ENCODE measurements at places on chromosomes 3 and 15.

DNA sequence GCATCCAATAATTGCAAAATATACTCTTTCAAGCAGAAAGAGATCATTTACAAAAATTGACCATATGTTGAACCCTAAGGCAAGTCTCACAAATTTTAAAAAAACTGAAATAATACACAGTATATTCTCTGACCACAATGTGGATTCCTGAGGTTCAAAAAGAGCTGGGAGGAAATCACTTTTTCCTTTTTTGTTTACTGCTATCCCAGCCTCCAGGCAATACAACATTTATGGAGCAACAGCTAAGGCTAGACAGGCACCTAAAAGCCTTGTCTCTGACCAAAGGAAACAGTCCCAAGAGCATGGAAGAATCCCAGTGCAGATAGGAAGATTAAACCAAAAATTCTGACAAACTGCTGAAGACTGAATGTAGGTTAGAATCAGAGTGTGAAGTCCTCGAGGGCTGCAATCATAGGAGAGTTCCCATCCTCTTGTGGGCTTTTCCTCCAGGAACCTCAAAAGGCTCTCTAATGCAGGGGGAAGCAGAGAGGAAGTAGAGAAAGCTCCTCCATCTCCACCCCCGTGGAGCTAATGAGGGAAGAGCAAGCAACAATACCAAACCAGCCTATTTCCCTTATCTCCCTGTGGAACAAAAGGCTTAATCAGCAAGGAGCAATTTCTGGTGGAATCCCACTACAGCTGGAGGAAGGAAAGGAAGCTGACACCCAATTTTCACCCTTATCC, 57.0 kb downstream of the TMCC1 start:
- no peak for DNase-seq

- no peak for DNase-seq
These were observed 50.6 kb upstream of the TBC1D23 start for GRCh38 chr3:100209948-100210771.

GRCh38 chr15:56805466-56806147, 72.3 kb upstream of the ZNF280D start:
- no peak for DNase-seq

- DNase-seq: no peak
These were observed 15.3 kb downstream of the ZBTB38 start for GRCh38 chr3:141383555-141384129.

DNA sequence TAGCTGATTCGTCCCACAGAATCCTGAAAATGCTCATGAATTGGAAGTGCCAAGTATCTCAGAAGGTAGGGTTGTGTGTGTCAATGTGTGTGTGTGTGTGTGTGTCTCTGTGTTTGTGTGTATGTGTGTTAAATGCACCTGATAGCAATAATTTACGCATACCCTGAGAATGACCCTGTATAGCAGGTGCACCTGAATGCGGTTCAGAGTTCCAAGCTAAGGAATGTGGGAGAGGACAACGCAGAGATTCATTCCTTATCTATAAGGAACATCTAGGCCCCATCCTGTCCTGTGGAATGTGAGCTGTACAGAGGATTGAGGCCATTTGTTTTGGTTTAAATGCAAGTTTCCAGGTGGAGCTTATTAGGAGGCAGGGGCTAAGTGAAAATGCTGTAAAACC, 49.1 kb upstream of the NEDD4 start:
- DNase-seq: no peak

- no peak for DNase-seq
These were observed 45.0 kb upstream of the GK5 start for GRCh38 chr3:142270407-142270806.

DNA sequence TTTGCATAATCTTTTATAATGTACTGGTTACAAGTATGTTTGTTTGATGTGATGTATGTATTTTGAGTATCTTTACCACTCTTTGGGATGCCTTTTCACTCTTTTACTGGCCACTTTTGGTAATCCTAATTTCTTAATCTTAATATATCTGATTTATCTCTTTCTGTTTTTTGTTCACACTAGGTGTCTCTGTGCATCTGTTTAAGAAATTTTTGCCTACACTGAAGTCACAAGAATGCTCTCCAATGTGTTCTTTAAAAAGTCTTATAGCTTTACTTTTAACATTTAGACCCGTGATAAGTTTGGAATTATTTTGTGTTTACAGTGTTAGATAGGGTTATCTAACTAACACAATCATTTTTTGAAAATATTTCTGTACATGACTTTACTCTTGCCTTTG, 659.1 kb downstream of the SI start:
- no peak for DNase-seq

DNA sequence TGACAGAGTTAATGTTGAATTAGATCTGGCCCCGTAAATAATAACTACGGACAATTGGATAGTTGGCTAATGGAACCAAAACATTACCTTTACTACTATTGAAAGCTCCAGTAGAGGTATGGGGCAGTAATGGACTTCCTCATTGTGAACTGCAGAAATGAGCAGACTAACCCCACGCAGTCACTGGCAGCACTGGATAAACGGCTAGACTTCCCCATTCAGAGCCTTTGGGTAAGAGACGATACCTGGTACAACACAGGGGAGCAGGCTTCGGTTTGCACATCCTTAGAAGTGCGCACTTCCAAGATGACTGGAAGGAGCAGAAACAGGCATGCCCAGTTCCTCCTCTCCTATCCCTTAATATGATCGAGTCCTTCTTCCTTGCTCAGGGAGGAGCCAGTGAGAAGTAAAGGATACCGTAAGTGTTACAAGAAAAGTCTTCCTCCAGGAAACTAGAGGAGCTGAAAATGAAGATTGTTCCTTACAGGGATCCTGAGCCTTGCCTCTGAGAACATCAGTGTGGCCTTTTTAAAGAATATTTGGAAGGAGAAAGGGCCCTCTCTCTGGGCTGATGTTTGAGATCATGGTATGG, 100.5 kb upstream of the NECTIN3 start:
- DNase-seq: no peak

DNA sequence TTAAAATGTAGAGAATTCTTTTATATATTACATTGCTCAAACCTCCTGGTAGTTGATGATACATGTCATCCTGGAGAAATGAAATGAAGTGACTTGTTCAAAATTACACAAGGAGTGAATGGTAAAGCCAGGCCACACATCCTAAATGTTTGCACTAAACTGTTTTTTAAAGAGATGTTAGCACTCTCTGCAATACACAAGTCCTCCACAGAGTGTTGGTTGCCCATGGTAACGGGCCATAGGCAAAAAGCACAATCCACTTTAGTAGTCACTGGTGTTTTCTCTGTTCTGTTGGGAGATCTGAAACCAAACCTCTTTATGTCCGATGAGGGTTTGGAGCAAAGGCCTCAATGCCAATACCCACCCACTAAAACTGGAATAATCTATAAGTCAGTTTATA, 907.4 kb downstream of the NTRK3 start:
- DNase-seq: no peak

GRCh38 chr3:170128259-170128976, 53.1 kb downstream of the PHC3 start:
- DNase-seq: no peak

DNA sequence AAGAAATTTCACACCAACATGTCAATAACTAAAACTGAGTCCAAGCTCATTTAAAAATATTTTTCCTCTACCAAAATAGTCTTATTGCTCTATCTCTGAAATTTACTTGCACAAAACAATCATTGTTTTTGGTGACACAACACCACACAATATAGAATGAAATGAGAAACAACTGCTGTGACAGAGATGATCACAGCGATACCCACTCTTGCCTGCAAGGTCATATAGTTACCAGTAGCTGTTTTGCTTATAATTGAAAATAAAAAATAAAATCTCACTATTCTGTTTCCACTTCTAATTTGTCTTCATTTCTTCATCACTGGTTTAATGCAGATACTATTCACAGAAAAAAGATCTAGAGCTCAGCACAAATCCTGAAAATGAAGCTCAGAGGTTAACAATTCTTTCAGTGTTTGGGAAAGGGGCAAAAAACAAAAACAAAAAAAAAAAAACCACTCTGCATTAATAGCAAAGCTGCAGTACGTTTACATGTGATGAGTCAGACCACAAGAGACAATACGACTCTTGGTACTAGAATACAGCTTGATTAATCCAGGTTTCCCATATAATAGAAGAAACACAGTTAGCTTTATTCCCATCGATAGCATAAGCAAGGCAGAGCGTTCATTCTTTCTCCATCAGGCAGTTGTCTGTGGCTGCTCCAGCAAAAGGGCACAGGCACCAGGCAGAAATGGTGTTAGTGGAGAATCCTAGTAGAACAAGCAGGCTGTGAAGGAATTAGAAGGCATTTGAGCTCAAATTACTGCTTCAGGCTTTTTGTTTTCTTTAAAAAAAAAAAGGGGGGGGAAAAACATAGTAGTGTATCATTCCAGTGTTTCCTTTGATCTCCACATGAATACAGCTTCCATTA, 773 bp downstream of the ANKRD28 start:
- DNase-seq: no peak

- DNase-seq: no peak
These were observed 34.0 kb downstream of the ZDHHC23 start for GRCh38 chr3:113981803-113982202.

DNA sequence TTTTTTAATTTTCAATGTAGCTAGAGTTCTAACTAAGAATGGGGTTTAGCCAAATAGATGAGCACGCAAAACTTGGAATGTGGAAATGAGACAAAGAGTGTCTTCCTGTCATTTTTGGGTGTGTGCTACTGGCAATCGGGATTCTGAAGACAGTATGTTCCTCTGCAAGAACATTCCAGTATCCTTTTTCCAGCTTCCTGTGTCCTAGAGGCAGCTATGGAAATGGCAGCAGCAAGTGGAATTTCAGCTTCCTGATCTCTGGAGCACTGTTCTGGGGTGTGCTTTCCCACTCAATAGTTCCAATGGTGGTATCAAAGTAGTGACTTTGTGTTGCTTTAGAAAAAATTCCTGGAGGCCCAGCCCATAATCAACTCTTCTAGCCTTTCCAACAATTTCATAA, 642.9 kb upstream of the KCNMB2 start:
- DNase-seq: no peak

DNA sequence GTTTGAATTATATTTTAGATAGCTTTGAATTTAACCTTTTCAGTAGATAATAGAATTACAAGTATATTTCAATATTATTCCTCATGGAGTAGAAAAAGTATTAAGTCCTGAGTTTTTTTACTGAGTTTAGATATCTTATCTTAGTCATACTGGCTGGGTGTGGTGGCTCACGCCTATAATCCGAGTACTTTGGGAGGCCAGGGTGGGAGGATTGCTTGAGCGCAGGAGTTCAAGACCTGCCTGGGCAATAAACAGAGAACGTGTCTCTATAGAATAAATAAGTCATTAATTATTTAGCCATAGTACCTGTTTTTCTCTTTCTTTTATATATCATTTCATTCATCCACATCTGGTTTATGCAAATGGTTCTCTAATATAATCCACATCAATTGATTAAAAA, 9.9 kb downstream of the RAP2B start:
- no peak for DNase-seq

DNA sequence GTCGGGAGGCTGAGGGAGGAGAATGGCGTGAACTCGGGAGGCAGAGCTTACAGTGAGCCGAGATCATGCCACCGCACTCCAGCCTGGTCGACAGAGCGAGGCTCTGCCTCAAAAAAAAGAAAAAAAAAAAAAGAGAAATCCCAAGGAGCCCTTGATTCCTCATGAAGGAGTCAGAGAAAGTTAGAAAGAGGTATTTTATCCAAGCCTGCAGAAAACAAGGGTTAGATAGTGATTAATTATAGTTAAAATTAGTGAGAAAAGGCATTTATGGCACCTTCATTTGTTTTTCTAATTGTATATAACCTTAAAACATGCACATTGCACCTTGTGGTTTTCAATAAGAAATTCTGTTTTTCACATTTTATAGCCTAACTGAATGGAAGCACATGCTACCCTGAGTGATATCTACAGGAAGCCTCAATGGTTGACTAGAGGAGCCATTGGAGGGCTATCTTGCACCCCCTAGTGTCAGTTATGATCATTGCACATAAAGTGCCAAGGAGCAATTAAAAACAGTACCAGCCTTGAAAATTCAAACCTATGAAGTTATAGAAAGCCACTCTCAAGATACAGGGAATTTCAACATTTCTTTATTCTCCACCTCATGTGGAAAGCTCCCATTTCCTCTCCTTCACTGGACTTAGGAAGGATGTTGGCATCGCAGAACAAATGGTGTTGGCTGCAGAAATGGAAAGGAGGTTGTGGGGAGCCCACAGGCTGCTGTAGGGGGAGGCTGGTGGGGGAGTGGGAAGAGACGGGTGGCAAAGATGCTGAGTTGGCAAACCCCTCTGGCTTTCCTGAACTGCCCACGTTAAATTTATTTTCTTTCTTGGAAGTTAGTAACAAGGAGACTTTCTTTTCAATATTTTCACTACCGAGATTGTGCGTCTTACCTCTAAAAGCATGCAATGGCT, 48.5 kb downstream of the ITGA11 start:
- DNase-seq: no peak

GRCh38 chr3:65181391-65181871, 493.6 kb upstream of the ADAMTS9 start:
- no peak for DNase-seq

- no peak for DNase-seq
These were observed 19.6 kb upstream of the NSMCE3 start for GRCh38 chr15:29289173-29289572.

GRCh38 chr3:169623971-169624370, 39.5 kb downstream of the MECOM start:
- DNase-seq: no peak

GRCh38 chr15:72961346-72961745, 90.9 kb upstream of the NEO1 start:
- no peak for DNase-seq

GRCh38 chr3:109985943-109986555, 648.7 kb upstream of the DPPA4 start:
- DNase-seq: no peak

GRCh38 chr3:183576487-183577107, 21.1 kb upstream of the KLHL6 start:
- no peak for DNase-seq

GRCh38 chr3:88221726-88222125, 72.0 kb downstream of the C3orf38 start:
- no peak for DNase-seq

DNA sequence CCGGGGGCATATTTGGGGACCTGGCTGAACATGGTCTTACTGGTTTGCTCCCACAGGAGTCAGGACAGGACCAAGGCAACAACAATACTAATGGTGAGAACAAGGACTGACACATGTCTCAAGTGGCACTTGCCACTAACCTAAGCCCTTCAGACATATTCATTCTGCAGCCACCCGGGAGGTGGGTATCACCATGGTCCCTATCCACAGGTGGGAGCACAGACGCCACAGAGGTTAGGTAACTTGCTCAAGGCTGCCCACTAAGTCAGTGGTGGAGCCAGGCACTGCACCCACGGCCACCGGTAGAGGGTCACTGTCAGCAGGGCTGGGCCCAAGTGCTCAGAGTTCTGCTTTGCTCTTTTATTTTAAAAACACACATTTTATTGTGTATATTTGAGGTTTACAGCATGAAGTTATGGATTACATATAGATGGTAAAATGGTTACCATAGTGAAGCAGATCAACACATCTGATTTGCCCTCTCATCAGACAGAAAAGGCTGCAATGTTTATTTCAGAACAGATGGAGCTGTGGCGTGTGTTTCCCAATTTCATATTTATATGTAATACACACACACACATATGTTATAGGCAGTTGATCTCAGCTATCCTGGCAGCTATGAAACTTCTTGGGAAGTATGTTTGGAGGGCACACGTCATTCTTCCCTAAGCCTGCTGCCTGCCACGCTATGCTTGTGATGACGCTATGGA, 30.0 kb upstream of the SLC41A3 start:
- DNase-seq: no peak

GRCh38 chr3:38984731-38985130, 67.0 kb downstream of the SCN11A start:
- DNase-seq: no peak
